ENCODE measurements at places on chromosomes 6 and 20.

DNA sequence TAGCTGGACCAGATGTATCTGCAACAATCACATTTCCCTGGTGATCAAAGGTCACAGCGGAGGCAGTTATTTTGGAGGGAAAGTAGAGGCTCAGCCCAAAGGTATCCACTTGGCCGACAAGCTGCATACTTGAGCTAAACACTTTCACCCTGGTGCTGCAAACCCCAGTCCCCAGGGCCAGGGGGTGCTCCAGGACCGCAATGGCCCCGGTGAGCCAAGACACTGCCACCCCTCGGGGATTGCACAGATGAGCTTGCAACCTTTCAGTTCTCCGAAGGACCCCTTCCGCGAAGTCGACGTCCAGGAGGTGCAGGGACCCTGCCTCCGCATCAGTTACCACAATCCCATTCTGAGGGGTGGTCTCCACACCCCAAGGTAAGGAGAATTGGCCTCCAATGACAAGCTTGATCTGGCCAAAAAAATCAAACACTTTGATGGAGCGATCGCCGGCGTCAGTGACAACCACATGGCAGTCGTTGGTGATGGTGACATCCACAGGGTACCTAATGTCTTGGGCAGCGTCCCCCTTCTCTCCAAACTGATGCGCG, 823 bp downstream of the NHLRC1 start:
- peak; percentile 71 for DNase-seq

- no peak for DNase-seq
Measured at GRCh38 chr6:160494576-160494975, 146.4 kb downstream of the SLC22A3 start.

DNA sequence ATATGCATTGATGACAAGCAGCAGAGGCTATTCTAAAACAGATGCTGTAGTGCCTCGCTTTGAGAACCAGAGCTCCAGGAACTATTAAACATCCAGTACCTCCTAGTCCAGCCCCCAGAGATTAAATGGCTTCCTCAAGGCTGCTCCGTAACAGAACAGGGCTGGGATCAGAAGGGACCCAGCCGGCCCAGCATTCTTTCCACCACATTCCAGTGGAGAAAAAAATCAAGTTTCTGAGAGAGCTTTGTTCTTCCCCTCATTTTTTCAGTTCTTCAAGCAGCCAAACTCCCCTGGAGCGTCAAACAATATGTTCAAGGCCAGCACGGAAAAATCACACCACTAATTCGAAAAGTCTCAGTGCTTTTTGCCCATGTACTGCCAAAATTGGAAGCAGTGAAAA, 5.8 kb upstream of the STMND1 start:
- no peak for DNase-seq

- DNase-seq, result no peak
Measured at GRCh38 chr6:93886416-93886815, 467.1 kb upstream of the EPHA7 start.

DNA sequence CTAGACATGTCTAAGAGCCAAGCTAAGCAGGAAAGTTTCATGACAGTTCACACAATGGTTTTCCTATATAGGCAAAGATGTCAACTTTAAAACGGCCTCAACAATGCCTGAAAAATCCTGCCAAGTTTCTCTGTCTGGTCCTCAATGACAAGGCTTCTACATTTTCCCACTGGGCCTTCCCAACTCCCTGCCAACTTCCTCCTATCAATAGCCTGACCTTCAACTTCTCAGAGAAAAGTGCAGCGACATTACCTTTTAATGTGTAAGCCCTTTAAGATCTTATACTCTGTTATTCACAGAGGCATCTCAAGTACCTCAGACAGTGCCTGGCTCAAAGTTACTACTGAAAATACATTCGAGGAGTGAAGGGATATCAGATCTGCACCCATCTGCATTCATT, 56.2 kb upstream of the BTBD3 start:
- DNase-seq, result no peak

DNA sequence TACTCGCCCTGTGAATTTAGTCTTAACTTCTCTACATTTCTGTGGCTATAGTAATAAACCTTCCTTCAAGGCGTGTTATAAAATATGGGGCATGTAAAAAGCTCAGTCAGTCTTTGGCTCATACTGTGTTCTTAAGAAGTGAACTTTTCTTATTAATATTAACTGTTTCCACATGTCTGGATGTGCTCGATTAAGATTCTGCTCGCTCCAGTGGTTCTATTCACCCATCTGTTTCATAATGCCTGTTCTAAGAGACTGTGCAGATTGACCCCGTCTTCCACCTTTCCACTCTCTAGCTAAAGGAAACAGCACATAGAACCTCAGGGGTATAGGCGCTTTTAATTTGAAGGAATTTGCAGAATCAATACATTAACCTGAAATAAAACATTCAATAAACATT, 99.9 kb downstream of the L3MBTL3 start:
- no peak for DNase-seq
